Body of pancreas (tissue), 4 donors: ENCODE measurements at places on chromosomes 7 and 10. TPM values are rescaled to one million over a fixed set of nuclear protein-coding genes. Genes with fewer than 3 reads are reported as not detected.

RABGEF1 gene
- total RNA-seq, result 21.8 TPM

NRCAM gene
- total RNA-seq, result 49.8 TPM

MINPP1 gene
- total RNA-seq, result 8.9 TPM

ZNF33B gene
- total RNA-seq, result 82.5 TPM

EGR2 gene
- 5.9 TPM for total RNA-seq

DNA sequence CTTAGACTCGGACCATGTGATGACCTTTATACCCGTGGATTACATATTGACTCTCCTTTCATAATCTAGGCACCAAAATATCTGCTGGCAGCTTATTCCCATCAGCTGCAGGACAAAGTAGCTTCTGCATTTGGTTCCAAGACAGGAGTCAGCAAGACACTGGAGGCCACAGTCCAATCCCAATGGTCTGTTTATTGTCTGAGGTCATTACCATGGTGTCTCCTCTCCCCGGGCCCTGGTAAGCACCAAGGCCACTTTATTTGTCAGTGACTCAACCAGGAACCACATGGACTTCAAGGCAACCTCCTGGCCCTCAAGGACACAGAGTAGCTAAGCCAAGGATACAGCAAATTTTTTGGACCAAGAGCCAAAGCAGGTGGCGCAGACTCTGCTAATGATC, 36.1 kb downstream of the KCNMA1 start:
- H3K4me1 ChIP-seq, result peaks cover 21% of the 10 kb centered on the region
- H3K4me3 ChIP-seq, result no peak overlapping the region
- peak overlapping the region; percentile 16 for H3K27ac ChIP-seq
- H3K27me3 ChIP-seq, result no peaks in the 10 kb centered on the region
- DNase-seq, result peak; percentile 82

DNA sequence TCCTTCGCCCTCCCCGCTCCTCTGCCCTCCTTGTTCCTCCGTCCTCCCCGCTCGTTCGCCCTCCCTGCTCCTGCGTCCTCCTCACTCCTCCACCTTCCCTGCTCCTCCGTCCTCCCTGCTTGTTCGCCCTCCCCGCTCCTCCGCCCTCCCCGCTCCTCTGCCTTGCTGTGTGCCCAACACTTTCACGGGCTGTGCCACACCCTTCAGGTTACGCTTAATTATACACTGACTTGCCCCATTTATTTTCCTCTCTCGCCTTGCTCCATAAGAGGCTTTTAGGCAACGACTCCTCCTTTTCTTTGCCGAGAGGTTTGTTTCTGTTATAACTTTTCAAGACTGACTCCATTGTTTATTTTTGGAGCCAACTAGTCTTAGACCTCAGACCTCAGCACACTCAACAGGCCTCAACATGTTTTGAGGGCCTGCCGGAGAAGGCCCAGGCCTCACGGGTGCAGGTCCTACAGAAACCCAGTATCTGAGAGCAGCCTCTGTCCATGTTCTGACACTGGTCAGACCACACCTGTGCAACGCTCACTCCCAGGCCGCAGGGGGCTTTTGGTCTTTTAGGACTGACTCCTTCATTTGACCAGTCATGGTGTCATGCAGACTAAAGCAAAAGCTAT, 18.2 kb upstream of the PRKAG2 start:
- H3K27me3 ChIP-seq, result no peaks in the 10 kb centered on the region
- no peaks in the 10 kb centered on the region for H3K36me3 ChIP-seq
- no peak for DNase-seq
- no peak overlapping the region for H3K4me3 ChIP-seq
- H3K27ac ChIP-seq, result no peak overlapping the region

DNA sequence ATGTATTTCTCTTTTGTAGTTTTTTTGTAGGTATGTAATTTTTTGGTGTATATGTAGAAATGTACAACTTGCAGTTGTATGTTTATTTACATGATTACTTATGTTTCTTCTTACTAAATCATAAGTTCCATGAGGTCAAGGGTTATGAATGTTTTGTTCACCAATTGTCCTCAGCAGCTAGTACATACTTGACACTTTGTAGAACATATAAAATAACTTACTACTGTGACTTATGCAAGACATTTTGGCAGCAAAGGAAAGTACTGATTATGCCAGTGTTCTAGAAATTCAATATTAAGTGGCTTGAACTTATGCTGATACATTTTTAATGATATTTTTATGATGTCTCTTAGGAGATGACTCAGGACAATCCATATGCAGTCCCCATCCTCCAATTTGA, 209.6 kb downstream of the DKK1 start:
- no peaks in the 10 kb centered on the region for H3K36me3 ChIP-seq
- no peaks in the 10 kb centered on the region for H3K4me1 ChIP-seq
- no peak for DNase-seq
- no peak overlapping the region for H3K4me3 ChIP-seq
- no peaks in the 10 kb centered on the region for H3K27me3 ChIP-seq
- H3K27ac ChIP-seq, result no peak overlapping the region

DNA sequence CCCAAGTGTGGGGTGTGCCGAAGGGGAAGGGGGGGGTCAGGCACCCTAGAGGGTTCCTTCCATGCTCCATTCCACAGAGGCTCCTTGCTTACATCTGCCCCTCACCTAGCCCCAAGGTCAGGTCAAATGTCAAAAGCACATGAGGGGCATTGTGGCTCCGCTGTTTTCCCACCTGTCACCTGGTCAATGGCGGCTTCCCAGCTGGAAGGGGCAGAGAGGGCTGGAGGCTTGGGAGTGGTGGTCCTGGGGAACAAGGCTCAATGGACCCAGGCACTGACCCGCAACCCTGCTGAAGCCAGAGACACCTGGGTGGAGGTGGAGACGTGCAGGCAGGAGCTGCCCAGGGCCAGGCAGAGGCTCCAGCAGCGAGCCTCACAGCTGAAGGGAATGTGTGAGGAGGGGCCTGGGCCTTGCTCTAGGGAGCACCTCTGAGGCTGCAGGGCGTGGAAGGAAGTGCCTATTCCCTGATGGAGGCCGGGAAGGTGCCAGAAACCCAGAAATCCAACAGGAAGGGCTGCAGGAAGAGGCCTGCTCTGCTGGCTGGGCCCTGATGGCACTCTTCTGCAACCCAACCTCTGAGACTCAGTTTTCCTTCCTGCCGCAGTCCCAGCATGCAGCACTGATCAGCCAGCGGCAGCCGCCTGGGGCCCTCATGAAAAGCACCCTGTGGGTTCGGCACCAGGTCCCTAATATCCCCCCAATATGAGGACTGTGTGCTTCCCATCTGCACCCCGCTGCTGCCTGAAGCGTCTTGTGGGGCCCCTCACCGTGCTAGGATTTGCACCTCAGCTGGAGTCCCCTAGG, 16.0 kb downstream of the RASGEF1A start:
- no peaks in the 10 kb centered on the region for H3K27me3 ChIP-seq
- no peak overlapping the region for H3K27ac ChIP-seq
- H3K36me3 ChIP-seq, result no peaks in the 10 kb centered on the region
- DNase-seq, result peak; percentile 9

DNA sequence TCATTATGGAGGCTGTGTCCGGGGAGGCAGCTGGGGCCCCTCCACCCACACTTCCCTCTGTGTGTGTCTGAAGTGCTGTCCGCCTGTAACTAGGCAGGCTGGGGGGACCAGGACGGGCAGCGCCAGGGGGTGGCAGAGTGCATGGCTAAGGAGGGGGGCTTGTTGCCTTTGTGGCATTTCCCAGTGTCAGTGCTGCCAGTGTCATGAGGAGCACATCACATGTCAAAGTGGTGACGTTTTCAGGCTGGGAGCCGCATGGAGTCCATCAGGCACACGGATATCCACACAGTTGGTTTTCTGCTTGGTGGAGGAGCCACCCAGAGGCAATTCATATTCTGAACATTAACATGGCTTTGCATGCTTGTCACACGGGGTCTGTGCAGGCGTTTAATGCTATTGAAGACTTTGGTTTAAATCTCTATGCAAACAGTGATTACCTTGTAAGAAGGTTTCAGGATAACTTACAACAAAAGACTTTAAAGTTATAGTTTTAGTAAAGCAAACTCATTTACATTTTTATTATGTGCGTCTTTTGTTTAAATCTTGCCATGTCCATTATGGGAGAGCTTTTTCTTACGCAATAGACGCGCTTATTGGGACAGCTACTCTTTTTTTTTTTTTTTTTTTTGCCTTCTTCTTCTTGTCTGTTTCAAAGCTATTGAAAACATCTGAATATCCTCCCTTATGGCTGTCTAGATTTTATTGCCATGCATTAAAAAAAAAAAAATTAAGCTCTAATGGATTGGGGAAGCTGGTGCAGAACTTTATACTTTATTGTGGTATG, 52.9 kb downstream of the C10orf67 start:
- H3K4me3 ChIP-seq, result no peak overlapping the region
- DNase-seq, result peak; percentile 66
- H3K36me3 ChIP-seq, result no peaks in the 10 kb centered on the region
- H3K4me1 ChIP-seq, result peaks cover 12% of the 10 kb centered on the region
